ENCODE measurements at places on chromosomes 7 and 10. TPM values are rescaled to one million over a fixed set of nuclear protein-coding genes. Genes with fewer than 3 reads are reported as not detected.

DNA sequence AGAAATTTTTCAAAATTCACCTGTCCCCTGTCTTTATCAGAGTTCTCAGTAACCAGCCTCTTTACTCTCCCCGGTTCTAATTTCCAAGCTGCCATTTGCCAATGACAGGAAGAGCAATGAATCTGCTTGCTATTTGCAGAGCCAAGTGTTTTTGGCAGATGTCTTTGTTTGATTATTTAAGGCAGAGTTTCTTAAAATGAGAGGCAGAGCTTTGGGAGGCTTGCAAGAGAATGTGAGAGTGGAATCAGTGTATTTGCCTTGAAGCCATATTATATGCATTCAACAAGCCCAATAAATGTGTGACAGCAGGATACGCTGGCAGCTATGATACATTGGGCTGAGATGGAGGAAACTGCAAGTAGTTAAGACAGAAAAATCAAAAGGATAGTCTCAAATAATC, 196.5 kb downstream of the PHF14 start:
- DNase-seq = no peak

The TMEM236 gene
- total RNA-seq = 0.02 TPM

DNA sequence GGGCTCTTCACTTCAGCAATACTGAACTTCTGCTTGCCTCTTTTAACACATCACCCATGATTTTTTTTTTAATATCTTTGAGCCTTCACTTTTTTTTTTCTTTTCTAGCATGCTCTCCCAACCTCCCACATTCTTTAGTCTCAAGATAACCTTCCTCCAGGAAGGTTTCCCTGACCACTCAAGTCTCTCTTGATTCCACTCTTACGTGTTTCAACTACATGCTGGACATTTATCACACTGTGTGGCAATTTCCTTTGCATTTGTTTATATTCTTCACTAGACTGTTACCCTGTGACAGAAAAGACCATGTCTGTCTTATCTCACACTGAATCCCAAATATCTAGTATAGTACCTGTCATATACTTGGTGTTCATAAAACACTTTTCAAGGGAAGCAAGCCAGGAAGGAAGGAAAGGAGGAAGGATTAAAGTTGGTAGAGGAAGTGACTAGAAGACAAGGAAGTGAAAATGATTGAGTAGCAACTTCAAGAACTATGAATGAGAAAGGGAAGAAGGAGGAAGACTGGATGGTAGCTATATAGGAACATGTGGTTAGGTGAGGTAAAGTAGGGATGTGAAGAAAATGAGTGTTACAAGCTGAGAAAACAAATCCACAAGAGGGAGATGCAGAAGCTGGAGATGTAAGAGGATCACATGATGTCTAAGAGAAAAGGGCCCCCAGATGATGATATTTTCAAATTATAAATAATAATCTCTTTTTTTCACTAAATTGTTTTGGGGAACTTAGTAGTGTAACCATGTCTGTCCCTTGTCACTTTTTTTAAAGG, 40.4 kb downstream of the IFIT5 start:
- DNase-seq = no peak

The HYAL4 gene
- not detected for total RNA-seq

DNA sequence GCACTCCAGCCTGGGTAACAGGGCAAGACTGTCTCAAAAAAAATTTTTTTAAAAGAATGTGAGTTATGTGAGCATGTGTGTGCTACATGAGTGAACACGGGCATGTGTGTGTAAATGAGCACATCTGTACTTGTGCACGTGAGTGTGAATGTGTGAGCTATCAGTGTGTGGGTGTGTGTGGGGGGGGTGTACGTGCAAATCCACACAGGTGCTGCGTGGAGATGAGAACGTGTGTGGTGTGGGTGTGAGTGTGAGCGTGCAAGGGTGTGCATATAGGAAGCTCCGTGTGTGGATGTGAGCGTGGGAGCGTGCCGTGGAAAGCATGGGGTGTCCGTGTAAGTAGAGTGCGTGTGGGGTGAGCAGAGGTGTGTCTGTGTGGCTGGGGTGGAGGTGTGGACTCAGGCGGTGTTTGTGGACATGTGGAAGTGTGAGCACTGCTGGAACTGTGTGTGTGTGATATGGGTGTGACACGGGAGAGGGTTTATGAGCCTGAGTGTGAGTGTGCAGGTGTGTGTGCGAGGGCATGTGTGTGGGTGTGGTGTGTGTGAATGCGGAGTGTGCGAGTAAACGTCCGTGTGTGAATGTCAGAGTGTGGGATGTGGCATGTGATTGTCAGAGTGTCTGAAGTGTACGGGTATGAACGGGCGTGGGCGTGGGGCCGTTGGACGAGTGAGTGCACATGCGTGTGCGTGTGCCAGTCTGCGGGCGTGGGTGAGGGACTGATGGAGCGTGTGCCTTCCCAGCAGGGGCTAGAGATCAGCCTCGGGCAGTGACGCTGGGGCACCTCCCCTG, 45.9 kb upstream of the TNRC18 start:
- no peak for DNase-seq

Data from activated CD4-positive, alpha-beta T cell treated with anti-CD3 and anti-CD28 coated beads for 36 hours (primary cell).